ENCODE measurements at places on chromosomes 2 and 18.

- no peak for DNase-seq
These were observed 8.7 kb downstream of the FAM178B start for GRCh38 chr2:96977631-96978195.

GRCh38 chr2:85888020-85888683 is 638 bp downstream of the ST3GAL5 start:
- no peak for DNase-seq

DNA sequence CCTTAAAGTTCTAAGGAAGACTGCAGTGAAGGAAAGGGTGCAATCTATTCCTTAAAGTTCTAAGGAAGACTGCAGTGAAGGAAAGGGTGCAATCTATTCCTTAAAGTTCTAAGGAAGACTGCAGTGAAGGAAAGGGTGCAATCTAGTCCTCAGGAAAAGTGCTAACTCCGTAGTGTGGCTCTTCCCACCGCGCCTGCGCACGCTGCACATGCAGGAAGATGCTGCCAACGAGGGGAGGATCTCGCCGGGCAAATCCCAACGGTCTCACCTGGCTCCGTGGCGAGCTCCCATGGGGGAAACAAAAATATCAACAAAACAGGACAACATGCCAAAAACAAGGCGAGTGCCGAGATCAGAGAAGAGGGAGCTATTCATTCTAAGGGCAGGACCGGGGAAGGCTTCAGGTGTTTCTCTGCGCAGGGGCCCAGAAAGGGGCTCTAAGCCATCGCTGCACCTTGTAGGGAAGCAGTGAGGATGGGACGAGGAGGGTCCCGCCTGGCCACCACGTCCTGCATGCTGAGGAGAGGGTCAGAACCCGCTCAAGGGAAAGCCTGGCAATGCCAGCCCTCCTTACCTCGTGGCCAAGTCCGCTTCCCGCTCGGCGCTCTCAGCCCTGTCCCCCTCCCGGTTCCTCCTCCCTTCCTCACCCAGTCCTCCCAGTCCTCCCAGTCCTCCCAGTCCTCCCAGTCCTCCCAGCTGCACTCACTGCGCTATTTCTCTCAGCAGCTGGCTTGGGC is 24.5 kb downstream of the TIMM21 start:
- DNase-seq, result no peak

GRCh38 chr2:49129034-49129433 is 25.3 kb downstream of the FSHR start:
- no peak for DNase-seq

Measured in right renal cortex interstitium (tissue), 3 donors.